CD4-positive, alpha-beta T cell (primary cell): ENCODE measurements at places on chromosomes 3 and 15.

- DNase-seq: no peak
Observed at GRCh38 chr3:140219291-140219690, 284.3 kb downstream of the CLSTN2 start.

- no peak for DNase-seq
Observed at GRCh38 chr3:122989856-122990575, 37.5 kb downstream of the SEMA5B start.

DNA sequence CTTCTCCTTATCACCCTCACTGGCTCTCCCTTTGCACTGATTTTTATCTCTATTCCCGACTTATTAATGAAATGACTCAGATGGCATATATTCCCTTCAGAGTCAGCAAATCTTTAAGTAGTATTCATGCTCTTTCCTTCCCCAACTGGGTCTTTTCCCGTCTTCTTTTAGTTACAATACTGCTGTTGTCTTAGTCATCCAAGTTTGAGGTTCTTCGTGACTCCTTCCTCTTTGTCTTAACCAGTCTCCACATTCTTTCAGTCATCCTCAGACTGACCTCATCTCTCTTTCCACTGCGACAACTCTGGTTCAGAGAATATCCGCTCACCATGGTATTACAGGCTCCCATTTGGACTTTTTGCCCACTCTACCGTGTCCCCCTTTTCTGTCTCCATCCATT, 12.4 kb downstream of the WDR5B start:
- no peak for DNase-seq

GRCh38 chr3:175672119-175672689, 813.1 kb downstream of the NAALADL2 start:
- DNase-seq: no peak

DNA sequence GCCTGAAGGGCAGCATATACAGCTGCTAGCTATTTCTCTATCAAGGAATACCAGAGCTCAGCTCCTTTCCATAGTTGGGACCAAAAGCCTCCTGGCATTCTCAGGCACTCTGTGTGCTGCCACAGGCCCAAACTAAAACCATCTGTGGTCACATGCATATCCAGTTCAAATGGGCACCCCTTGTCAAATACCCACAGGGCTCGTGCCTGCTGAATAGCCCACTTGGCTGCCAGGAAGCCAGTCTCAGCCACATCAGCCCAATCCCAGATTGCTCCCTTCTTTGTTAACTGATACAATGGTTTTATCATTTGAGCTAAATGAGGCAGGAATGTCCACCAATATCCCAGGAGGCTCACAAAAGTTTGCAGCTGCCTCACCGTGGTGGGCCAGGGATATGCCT, 13.9 kb downstream of the CCRL2 start:
- no peak for DNase-seq

DNA sequence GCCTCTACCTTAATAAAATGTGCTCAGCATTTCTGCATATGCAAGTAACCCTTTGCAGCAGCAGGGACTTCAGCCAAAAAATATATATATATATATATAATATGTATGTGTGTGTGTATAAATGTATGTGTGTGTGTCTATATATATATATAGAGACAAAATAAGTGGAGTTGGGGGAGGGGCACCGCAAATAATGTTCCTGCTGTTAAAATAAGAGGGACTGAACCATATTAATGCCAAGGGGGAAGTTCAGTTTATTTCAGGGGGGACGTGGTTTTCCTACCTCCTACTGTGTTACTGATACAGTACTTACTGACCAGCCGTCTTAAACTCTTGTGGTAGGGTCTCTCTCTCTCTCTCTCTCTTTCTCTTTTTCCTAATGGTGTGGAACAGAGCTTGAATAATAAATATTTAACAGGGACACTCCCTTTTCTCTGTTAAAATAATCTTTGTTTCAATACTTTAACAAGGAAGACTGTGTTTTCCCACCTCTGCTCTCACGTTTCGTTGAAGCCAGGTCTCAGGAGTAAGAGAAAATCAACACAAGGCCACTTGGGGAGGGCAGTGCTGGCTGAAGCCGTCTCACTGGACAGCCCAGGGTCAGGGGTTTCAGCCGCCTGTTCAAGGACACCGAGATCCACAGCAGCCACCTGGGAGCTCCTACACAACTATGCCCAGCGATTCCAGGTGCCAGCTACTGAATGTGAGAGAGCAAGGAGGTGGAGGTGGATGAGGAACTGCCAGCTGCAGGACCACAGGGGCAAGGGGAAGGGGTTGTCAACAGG, 42.8 kb upstream of the ADAMTSL3 start:
- no peak for DNase-seq

GRCh38 chr15:68333775-68334470, 56.4 kb downstream of the FEM1B start:
- DNase-seq: no peak

GRCh38 chr3:189237526-189237925, 65.8 kb downstream of the TPRG1 start:
- DNase-seq: no peak

GRCh38 chr3:101950510-101950909, 101.2 kb downstream of the NFKBIZ start:
- no peak for DNase-seq

DNA sequence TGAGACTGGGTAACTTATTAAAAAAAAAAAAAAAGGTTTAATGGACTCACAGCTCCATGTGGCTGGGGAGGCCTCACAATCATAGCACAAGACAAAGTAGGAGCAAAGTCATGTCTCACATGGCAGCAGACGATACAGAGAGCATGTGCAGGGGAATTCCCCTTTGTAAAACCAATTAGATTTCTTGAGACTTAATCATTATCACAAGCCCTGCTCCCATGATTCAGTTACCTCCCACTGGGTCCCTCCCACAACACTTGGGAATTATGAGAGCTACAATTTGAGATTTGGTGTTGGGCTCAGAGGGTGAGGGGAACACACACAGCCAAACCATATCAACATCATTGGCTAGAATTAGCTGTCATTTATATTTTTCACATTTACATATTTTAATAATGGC, 221.0 kb downstream of the RSRC1 start:
- no peak for DNase-seq

- DNase-seq: no peak
Observed at GRCh38 chr3:30142946-30143345, 463.5 kb upstream of the TGFBR2 start.

- DNase-seq: no peak
Observed at GRCh38 chr15:48358229-48359152, 27.3 kb downstream of the DUT start.

GRCh38 chr3:30659270-30660130, 53.1 kb downstream of the TGFBR2 start:
- no peak for DNase-seq

- DNase-seq: peak; percentile 54
Observed at GRCh38 chr15:31302778-31303725, 23.6 kb upstream of the KLF13 start.

- DNase-seq: no peak
Observed at GRCh38 chr3:50241163-50241562, 5.2 kb downstream of the GNAI2 start.

- DNase-seq: no peak
Observed at GRCh38 chr3:61903931-61904657, 342.7 kb downstream of the PTPRG start.

DNA sequence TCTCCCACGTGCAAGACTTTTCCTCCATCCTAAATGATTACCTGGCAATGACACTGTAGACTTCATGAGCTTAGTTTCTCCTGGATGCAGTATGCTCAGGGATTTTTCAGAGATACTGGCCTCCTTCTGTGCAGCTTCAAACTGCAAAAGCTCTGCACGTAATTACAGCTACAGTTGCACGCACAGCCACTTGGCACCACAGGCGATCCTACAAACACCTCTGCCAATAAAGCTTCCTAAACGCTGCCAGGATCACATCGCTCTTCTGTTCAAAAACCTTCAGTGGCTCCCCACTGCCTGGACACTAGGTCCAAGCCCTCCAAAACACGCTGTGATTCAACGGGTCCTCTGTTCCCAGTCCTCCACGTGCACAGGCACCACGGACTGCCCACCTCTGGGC, 49.5 kb downstream of the NUP210 start:
- no peak for DNase-seq

GRCh38 chr3:14689247-14689980, 14.5 kb downstream of the C3orf20 start:
- no peak for DNase-seq

- DNase-seq: no peak
Observed at GRCh38 chr15:87944691-87945090, 311.8 kb downstream of the NTRK3 start.

DNA sequence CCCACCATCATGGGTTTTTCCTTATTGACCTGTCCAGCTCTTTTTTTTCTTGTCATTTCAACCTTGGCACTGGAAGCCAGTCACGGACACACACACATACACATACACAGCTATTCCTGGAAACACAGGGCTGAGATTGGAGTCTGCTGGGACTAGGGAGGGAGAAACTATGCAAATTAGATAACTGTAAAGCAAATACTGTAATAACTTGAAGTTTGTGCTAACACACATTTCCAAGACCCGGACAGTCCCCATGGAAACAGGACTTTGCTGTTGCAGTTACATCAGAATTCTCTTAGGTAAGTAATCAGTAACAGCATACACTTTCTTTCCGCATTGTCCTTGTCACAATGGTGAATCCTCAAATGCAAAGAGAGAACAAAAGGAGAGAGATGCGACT, 304.4 kb downstream of the KBTBD8 start:
- no peak for DNase-seq

- DNase-seq: no peak
Observed at GRCh38 chr3:42129014-42129953, 38.1 kb downstream of the TRAK1 start.

DNA sequence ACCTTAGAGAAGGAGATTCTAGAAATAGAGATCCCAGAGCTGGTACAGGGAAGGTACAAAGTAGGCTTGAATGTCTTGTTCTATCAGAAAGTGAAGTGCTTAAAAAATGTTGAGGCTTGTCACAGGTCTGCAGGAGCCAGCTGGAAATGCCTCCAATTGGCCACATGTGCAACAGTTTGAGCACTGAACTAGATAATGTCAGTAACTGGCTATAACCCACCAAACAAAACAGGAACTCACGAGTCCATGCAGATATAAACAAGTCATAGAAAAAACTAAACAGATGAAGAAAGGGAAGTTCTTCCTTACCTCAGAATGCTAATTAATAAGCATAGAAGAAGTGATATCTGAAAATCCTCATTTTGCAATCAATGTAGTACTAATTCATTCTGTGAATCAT, 11.9 kb upstream of the TF start:
- no peak for DNase-seq

DNA sequence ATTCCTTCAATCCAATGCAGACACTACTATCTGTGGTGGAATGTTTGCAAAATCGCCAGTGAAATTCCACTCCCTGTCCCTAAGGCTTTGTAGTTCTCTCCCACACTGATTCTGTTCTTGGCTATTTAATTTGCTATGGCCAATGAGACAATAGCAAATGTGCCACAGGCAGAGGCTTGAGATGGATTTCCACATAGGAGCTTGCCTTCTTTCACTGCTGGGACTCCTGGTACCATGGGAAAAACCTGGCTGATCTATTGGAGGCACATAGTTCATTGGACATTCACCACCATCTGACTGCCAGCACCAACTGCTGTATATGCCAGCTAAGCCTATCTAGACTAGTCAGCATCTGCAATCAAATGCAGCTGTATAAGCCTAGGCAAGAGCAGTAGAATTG, 103.8 kb downstream of the NR1D2 start:
- DNase-seq: no peak

GRCh38 chr15:101489599-101490407, at the start of gene PCSK6:
Gene PCSK6 (minus strand): TSS chr15:101489707. CDS start chr15:101489670, 37 bp downstream.
- DNase-seq: no peak

DNA sequence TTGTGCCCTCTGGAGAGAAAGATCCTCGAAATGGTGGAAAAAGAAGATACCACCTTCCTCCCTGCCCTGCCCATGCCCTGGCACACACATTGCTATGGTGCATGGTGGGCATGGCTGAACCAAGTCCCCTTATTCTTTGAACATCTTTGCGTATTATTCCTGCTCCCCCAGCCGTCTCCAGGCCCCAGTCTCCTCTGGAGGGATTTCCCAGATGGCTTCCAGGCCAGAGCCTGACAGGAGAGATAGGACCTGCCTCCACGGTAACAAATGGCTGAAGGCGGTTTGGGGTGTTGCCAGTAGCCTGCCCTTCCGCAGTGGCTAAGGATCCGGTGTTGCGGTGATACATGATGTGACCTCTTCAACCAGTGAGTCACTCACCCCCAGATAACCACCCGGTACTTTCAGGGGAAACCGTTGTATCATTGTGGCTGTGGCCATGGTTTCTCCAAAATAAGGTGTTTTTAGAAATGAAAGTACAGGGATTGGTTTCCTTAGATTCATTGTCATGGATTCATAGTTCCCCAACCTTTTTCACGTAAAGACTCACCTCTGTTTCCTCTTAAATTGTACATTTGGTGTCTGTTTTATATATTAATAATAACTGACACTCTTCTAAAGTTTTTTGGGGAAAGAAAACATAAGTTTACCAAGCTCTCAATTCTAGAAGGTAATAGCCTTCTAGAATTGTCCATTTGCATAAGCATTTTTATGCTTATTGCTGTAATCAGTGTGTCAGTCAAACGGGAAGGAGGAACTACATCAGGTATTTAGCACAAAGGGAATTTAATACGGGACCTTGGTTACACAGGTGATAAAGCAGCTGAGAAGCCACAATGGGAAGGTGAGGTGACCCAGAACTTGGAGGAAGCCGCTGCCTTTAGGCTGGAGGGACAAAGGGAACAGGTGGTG, 25.9 kb downstream of the SMAD3 start:
- peak; percentile 57 for DNase-seq

DNA sequence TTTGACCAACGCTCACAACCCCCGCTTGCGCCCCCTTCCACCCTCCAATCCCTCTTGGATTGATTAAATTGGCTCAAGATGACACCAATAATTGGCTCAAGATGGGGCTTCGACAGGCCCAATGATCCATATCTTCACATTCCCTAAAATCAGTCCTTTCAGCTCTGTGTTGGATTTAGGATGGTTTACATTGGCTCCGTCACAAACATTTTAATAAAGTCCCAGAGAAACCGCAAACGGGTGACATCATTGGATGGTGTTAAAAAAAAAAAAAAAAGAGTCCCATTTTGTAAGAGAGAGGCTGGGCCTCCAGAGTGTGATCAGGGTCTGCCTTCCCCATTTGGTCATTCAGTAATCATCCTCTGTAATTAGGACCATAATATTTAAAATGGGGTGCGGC, 113.4 kb upstream of the MRPS22 start:
- no peak for DNase-seq

- DNase-seq: no peak
Observed at GRCh38 chr3:140073278-140074045, 138.5 kb downstream of the CLSTN2 start.

- no peak for DNase-seq
Observed at GRCh38 chr3:37492977-37493471, 318.6 kb upstream of the LRRFIP2 start.

- no peak for DNase-seq
Observed at GRCh38 chr15:67416891-67417290, 104.0 kb upstream of the C15orf61 start.

- no peak for DNase-seq
Observed at GRCh38 chr3:73427048-73427706, 197.6 kb downstream of the PDZRN3 start.
